Fibroblast of skin of right biceps (primary cell): ENCODE measurements at places on chromosomes 1 and 21.

DNA sequence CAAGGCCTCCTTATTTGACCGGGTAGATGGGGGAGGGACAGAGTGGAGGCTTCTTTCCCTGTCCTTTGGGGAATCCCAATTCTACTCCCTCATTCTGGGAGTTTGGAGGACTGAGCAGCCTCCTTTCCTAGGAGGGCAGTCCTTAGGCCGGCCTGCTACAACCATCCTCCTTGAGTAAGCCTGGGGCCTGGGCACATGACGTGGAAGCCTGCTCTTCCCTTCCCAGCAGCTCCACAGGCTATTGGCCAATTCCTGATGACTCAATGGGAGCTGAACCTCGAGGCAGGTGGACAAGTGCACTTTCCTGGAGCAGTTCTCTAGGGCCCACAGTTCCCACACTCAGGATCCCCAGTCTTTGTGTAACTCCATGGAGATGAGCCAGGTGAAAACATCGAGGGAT is 3.1 kb downstream of the KCNA10 start:
- DNase-seq = no peak

DNA sequence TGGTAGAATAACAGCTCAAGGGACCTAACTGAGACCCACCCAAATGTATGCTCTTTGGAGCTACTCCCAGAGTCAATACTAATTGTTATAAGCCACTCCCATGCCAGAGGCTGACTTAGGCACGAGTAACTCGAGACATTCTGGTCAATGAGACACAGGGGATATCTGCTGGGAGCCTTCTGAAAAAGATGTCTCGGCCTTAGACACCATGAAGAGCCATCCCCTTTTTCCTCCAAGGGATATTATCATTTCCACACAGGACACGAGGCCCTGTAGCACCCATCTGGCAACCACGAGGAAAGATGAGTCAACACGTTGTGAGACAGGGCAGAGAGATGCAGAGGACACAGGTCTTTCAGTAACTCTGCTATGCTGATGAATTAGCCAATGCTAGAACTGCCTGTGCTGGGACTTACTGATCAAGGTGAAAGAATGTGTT is 30.7 kb downstream of the ITPKB start:
- DNase-seq = peak; percentile 79

DNA sequence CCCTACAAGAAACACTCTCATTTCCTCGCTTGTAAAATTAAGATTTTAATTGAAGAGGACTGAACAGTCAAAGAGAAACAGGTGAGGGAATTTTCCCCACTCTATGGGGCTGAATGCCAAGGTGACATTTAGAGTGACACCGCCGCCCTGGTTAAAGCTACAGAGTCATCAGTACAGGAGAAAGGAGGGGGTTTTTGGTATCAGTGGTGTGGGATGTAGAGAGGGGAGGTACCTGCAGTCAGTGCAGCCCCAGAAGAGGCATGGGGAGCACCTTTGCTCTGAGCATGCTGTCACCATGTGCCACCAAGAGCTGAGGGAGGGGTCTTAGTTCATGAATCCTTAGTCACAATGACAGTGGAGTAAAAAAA is 2.8 kb downstream of the DIRAS3 start:
- no peak for DNase-seq

GRCh38 chr21:37206496-37206895 is 60.6 kb downstream of the VPS26C start:
- no peak for DNase-seq

GRCh38 chr21:42040411-42041180 is 30.4 kb upstream of the ZBTB21 start:
- DNase-seq = peak; percentile 100

DNA sequence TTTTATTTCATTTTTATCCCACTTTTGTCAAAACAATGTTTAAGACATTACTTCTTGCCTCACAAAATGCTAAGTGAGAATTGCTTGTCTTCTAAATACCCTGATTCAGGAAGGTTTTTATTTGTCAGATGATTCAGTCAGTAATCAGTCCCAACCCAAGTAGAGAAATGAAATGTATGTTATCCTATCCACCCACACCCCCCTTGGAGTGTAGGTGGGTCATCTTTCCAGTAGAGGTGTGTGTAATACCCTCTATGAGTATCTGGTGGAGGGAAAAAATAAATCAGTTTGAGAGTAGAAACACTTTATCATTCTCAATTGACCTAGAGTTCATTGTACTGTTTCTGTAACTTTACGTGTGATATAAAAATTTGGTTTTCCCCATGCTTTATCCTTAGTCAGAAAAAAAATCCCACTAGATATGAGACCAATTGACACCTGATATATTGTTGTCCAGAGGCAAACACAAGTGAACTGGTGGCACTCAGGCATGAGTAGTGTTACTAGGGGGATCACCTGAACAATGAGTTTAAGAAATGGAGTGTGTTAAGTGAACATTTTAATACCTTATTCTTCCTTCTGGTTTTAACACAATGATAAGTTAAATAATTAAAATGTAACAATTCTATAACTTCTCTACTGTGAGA is 153.8 kb upstream of the C1orf105 start:
- DNase-seq = peak; percentile 37

DNA sequence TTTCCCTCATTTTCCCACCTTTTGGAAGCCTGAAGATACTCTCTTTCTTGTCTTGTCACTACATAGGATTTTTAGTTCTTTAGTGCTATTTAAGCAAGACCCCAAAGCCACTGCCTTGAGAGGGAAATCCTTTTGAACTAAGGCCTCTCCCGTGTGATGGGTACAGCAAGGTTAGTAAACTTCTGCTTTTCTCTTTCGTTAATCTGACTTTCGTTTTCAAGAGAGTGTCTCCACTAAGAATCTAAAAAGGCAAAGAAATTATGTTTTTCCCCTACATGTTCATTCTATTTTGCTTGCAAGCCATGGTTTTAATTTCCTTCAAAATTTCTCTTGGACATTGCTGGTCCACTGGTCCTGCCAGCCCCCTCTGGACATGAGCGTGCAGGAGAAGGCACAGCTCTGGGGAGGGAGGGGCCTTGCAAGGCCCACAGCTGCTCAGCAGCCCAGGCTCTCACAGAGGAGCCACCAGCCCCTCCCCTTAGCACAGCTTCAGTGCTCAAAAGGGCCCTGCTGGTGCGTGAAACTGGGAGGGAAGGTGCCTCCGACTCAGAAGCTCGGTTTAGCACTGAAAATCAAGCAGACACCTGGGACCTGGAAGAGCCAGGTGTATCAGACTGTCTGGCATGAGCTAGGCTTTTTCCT is 210.9 kb upstream of the GALNT2 start:
- DNase-seq = no peak

- DNase-seq = no peak
These were observed 22.5 kb downstream of the PCSK9 start for GRCh38 chr1:55061706-55062321.

GRCh38 chr1:212507369-212507768 is 74.6 kb downstream of the NENF start:
- DNase-seq = no peak
